ENCODE measurements at places on chromosomes 6 and 20.

- peak; percentile 11 for DNase-seq
These were observed 58.2 kb upstream of the NKX2-2 start for GRCh38 chr20:21571841-21572690.

DNA sequence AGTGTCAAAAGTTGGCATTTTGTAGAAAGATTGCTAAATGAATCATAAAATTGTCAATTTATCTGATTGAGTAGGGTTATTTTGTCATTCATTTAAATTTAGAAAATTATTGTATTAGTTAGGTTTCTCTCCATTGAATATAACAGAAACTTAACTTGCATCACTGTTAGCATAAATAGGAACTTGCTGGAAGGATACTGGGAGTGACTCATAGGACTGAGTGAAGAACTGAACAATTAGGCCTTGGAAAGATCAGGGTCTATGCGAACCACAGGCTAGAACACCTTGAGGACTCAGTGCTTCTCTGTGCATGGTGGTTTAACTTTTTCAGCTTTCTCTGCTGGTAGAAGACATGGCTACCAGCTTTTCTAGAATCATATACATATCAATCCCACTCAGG, 67.7 kb upstream of the IFNGR1 start:
- DNase-seq, result no peak

DNA sequence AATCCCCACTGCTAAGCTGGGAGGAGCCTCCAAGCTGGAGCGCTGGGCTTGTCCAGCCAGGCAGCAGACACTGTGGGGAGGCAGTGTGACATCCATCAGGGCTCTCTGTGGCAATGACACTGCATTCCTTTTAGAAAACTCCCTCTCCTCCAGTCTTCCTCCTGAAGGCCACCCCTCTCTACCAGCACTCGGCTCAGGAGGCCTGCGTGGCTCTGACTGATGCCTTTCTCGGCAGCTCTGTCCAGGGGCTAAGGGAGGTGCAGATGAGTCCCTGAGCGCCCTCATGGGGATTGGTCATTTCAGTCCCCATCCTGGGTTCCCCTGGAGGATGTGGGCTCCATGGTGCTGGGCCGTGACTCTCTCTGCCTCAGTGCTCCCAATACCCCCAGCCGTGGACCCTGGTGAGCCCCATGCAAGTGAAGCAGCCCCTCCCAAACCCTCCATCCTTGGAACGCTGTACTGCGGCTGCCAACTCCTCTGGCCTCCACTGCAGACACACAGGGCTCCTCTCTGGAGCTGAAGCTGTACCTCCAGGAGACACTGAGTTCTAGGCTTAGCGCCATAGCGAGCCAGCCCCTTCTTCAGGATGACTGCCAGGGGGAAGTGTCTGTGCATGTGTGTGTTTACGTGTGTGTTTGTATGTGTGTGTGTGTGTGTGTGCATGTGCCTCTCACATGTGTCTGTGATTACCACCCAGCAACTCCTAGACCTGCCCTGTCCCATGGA, 209.6 kb downstream of the ERMARD start:
- no peak for DNase-seq

GRCh38 chr20:61299618-61300017, 47.6 kb downstream of the CDH4 start:
- no peak for DNase-seq

GRCh38 chr6:28880894-28881780, 42.6 kb downstream of the TRIM27 start:
- DNase-seq, result no peak

DNA sequence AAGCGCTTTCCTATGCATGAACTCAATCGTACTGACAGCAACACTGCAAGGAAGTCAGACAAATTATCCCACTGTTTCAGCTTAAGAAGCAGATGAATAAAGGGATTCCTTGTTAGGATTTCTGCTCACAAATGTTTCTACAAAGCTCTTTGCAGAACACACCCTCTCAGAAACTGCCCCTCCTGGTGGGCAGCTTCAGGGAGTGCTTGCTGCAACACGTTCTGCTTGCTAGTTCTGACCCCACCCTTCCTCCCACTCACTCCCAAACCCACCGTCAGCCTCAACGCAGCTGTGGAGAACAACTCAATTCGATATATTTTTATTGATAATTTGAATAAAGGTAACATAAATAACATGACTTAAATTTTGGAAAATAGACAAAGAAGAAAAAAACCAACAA, 250.8 kb upstream of the PRDM1 start:
- DNase-seq, result peak; percentile 14

DNA sequence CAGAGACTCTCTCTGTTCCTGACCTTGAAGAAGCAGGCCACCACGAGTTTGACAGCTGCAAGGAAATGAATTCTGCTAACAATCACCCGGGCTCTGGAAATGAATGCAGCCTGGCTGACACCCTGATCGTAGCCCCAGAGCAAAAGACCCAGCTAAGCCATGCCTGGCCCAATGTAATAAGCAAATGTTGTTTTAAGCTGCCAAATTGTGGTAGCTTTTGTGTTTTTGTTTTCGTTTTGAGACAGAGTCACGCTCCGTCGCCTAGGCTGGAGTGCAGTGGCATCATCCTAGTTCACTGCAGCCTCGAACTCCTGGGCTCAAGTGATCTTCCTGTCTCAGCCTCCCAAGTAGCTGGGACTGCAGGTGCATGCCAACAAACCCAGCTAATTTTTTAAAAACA, 3.3 kb upstream of the OXT start:
- no peak for DNase-seq

DNA sequence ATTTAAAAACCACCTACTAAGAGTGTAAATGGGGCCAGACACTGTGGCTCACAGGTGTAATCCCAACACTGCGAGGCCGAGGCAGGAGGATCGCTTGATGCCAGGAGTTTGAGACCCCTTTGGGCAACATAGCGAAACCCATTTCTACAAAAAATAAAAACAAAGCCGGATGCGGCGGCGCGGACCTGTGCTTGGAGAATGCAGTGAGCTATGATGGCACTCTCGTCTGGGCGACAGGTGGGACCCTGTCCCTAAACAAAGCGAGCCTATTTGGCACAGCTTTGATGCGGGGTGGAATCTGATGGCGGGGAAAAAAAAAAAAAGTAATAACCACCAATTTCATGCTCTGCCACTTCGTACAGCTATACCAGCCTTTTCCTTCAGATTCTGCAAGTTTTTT, 1.1 kb downstream of the TCP1 start:
- DNase-seq, result no peak

DNA sequence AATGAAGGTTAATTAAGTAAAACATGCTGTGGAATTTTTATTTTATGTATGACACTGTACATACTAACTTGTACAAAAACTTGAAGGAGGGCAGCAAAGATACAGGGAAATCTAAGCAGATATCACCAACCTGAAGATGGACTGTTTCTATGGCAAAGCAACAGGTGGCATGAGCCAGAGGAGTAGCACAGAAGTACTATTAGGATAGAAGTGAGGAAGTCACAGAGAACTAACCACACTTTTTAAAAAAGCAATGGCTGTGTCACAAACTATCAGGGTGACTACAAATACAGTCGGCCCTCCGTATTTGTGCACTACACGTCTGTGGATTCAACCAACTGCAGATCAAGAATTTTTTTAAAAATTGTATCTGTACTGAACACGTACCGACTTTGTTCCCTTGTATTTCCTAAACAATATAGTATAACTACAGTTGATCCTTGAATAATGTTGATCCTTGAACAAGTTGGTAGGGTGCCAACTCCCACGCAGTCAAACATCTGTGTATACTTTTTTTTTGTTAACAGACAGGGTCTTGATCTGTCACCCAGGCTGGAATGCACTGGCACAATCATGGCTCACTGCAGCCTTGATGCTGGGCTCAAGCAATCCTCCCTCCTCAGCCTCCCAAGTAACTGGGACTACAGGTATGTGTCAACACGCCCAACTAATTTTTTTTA, 61.0 kb downstream of the NUDT3 start:
- DNase-seq, result no peak

DNA sequence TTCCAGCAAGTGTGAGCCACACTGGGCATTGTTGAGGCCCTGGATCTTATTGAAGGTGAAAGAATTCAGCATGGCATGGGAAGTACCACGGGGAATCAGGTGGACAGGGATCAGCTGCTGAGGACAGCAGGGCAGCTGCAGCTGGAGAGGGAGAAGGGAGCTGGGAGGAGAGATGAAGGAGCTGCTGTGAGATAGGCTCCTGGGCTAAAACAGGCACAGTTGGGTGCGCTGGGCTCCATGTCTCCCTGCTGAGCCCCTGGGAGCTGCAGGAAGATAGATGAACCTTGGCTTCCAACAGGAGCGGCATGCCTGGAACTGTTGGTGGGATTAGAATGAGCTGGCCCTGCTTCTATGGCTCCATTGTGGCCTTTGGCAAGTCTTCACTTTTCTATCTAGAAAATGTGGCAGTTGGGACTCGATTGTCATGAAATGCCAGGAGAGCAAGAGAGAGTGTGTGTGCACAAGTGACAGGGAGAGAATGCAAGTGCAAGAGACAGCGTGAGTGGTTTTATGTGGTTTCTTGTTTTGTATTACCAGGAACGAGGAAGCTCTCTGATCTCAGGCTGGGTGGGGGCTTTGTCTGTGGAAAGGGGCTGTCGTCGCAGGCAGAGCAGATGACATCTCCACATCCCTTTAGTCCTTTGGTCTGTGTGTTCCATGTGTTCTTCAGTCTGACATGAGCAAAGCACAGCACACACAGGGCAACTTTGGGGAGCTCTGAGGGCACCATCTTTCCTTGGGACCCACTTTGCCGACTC, 20.4 kb downstream of the SNPH start:
- DNase-seq, result no peak

GRCh38 chr20:48826069-48826468, 1.7 kb downstream of the PREX1 start:
- DNase-seq, result no peak

DNA sequence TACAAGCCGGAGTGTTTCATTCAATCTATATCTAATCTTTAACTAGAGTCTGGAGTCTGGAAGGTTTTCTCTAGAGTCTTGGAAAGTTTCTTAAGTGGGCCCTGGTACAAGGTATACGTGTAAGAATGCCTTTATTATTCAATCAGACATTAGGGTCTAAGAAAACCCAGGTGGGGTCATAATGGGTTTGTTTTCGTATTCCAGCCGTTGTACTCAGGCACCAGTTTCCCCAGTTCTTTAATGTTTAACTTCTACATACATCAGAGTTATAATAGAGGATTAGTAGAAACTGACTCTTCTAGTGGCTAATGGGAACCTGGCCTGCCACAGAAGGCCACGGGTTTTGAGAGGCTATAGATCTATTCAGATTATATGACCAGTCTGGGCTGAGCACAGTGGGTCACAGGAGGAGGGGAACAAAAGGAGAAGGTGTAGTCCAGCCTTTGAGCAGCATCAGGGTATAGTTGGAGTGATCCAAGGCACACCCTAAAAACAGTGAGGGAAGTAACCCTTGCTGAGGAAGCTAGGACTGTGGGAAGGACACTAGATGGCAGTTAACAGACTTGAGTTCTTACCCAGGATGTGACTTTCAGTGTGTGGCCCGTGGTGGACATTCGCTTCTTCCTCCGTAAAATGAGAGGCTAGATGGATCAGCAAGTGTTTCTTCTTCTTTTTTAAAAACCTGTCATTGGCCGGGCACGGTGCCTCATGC, 15.5 kb downstream of the FAM83B start:
- no peak for DNase-seq

- no peak for DNase-seq
These were observed 23.2 kb downstream of the HLA-DPA1 start for GRCh38 chr6:33050014-33050810.

DNA sequence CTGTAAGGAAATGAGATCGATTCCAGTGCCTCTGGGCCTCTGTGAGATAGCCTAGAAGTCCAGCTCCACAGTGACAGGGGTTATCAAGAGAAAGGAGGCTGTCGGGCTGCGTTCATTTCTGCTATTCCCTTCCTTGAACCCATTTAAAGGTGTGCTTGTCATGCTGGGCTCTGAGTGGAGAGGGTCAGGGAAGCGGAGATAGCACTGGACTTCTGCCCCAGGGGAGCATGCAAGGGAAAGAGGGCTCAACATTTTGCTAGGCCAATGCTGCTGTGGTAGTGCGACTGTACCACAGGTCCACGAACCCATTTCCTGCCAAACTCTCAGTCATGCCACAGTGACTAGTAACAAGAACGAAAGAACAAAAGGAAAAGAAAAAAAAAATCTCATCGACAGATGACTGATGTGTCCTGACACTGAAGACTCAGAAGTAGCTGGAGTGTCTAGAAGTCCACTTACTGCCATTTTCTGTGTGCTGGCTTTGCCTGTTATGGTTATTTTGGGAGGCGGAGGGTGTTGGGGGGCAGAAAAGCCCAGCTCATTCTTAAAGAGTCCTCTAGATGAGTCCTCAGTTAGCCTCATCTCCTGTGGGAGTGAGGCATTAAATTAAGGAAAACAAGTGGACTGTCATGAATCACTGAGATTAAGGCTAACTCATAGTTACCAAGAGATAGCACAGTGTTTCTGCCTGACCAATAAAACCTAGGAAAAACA, 8.1 kb downstream of the NEDD9 start:
- peak; percentile 20 for DNase-seq

DNA sequence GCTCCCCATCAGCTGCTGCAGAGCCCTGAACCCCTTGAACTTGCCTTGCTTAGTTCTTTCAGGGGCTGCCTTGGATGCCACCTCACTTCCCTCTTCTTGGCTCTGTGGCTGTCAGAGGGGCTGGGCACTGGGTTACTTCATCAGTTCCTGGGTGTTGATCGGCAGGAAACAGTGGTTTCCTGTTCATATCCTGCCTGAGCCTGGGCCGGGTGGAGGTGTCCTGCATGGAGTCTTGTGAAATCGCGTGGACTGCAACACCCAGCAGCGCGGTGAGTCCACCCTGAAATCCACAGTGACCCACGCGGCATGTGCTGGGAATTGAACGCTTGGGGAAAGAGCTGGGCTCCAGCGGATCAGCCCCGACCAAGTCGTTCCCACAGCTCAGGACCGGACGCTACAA, 97.5 kb downstream of the CDH26 start:
- DNase-seq, result no peak

- DNase-seq, result peak; percentile 69
These were observed 1.2 kb downstream of the TGIF2 start for GRCh38 chr20:36574366-36575135.

- DNase-seq, result peak; percentile 78
These were observed 40.4 kb upstream of the NAA20 start for GRCh38 chr20:19976595-19977372.

DNA sequence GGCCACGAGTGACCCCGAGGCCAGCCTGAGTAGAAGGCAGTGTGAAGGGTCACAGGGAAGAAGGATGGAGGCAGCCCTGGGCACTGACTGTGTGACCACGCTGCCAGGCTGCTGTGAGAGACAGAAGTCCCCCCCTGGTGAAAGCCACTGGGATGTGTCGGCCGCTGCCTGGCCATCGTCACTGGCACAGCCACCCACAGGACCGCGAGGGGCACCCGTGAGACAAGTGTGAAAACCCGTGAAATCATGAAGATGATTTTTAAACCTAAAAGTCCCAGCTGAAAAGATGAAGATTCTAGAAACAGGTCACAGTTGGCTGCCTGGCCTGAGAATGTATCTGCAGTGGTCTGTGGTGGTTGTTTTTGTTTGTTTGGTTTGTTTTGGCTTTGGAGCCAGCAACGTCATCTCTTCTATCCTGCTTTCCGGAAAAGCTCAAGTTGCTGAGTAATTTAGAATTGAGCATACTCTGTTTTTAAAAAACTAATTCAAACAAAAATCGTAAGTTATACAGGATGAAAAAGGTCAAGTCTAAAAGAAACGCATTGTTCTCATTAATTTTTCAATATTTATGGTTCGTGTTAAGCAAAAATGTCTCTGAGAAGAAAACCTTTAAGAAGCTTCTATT, 94.7 kb downstream of the HUS1B start:
- DNase-seq, result no peak
